ENCODE measurements at places on chromosomes 1 and 21. TPM values are rescaled to one million over a fixed set of nuclear protein-coding genes. Genes with fewer than 3 reads are reported as not detected.
A peak's percentile ranks its signal among the peaks of the same experiment; 100 is the strongest.

Gene RRP1B
- 19.2 TPM for total RNA-seq

Gene FALEC
- not detected for total RNA-seq

Gene PLPP3
- not detected for total RNA-seq

Gene OR10Z1
- total RNA-seq = not detected

Gene PAPPA2
- total RNA-seq = not detected

- peaks cover 44% of the 10 kb centered on the region for H3K4me1 ChIP-seq
- H3K27ac ChIP-seq = no peak overlapping the region
- peaks cover 58% of the 10 kb centered on the region for H3K27me3 ChIP-seq
- DNase-seq = no peak
These were observed 737 bp downstream of the HES4 start for GRCh38 chr1:998995-999724.

- no peak overlapping the region for H3K4me3 ChIP-seq
- H3K36me3 ChIP-seq = no peaks in the 10 kb centered on the region
- H3K27me3 ChIP-seq = no peaks in the 10 kb centered on the region
- no peaks in the 10 kb centered on the region for H3K4me1 ChIP-seq
- DNase-seq = no peak
- H3K27ac ChIP-seq = no peak overlapping the region
These were observed 18.7 kb downstream of the HHIPL2 start for GRCh38 chr1:222529181-222529580.

DNA sequence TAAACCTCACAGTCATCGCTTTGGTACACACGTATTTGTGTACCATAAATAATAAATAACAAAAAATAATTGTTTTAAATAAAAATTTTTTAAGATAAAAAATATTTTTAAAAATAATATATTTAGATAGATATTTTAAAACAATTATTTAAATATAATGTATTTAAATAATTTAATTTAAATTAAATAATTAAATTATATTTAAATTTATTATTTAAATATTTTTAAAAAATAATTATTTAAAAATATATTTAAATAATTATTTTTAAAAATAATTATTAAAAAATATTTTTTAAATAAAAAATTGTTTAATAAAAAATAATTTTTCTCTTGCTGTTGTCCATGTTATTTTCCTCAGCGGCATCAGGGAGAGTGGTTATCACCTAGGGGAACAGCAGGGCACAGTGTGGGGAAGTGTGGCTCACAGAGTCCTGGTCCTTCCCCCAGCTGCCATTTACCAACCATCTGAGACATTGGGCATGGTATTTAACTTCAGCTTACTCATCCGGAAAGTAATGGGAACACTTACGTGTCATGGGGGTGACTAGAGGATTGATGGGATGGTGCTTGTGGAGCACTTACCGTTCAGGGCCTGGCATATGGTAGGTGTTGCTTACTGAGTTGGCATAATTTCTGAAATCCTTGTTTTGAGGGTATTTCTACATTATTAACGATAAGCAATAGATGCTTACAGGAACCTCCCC lies 92.9 kb upstream of the TSPAN2 start:
- H3K27ac ChIP-seq = no peak overlapping the region
- H3K4me3 ChIP-seq = no peak overlapping the region
- no peaks in the 10 kb centered on the region for H3K4me1 ChIP-seq
- H3K27me3 ChIP-seq = no peaks in the 10 kb centered on the region

DNA sequence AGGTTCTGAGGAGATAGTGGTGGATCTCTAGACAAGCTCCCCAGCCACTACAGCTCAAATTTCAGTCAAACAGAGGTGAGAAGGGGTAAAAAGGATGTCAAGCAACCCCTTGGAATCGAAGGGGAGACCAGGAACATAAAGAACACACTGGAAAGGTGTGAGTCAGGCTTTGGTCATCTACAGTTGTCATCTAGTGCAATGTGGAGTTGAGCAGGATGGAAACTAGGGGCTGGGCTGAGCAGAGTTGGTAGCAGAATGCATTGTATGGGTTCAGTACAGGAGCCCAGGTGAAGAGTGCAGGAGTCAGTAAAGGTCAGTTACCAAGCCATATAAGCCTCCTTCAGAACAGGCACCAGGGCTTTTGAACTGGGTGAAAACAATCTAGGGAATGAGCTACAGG lies 52.7 kb upstream of the VAV3 start:
- no peaks in the 10 kb centered on the region for H3K36me3 ChIP-seq
- H3K27ac ChIP-seq = no peak overlapping the region
- no peaks in the 10 kb centered on the region for H3K27me3 ChIP-seq
- no peak overlapping the region for H3K4me3 ChIP-seq
- DNase-seq = no peak
- no peaks in the 10 kb centered on the region for H3K4me1 ChIP-seq

GRCh38 chr1:156438278-156438987 lies 62.1 kb downstream of the MEF2D start:
- no peaks in the 10 kb centered on the region for H3K36me3 ChIP-seq
- no peak overlapping the region for H3K27ac ChIP-seq
- peaks cover 38% of the 10 kb centered on the region for H3K4me1 ChIP-seq
- H3K4me3 ChIP-seq = no peak overlapping the region

DNA sequence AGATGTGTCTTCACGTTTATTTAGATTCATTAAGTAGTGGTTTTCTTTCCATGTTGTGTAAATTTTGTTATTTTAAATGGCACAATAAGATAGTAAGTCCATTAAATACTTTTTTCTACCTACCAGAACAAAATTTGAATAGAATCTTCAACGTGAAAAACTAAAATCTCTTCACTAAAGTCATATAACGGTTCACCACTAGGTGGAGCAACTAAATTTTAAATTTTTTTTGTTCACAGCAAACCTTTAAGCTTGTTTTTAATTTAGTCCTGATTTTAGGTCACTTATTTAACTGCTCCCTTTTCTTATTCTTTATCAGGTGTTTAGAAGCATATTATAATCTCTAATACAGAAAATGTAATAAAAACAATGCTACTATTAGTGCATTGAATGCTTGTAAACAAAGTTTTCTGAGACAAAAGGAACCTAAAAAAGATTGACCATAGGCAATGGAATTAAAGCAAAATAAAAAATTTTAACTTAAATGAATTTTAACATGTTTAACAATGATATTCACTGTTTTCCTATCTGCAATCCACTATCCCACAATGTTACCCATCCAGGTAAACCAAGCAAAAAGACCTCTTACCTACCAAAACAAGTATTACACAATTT lies 28.3 kb upstream of the PKN2 start:
- no peak overlapping the region for H3K4me3 ChIP-seq
- no peaks in the 10 kb centered on the region for H3K36me3 ChIP-seq
- DNase-seq = peak; percentile 60
- H3K4me1 ChIP-seq = no peaks in the 10 kb centered on the region
- no peak overlapping the region for H3K27ac ChIP-seq
- H3K27me3 ChIP-seq = no peaks in the 10 kb centered on the region

DNA sequence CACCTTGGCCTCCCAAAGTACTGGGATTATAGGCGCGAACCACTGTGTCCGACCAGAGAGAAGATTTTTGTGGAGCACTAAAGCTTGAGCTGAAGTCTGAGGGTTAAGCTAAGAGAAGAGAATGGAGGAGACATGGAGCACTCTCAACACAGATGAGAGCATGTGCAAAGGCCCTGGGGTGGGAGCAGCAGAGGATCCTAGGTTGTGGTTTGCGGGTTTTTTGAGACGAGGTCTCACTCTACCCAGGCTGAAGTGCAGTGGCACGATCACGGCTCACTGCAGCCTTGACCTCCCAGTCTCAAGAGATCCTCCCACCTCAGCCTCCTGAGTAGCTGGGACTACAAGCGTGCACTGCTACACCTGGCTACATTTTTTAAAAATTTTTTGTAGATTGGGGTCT lies 30.5 kb downstream of the FBXO2 start:
- no peak overlapping the region for H3K4me3 ChIP-seq
- H3K27ac ChIP-seq = no peak overlapping the region
- no peaks in the 10 kb centered on the region for H3K36me3 ChIP-seq
- no peaks in the 10 kb centered on the region for H3K4me1 ChIP-seq
- H3K27me3 ChIP-seq = peaks cover 5% of the 10 kb centered on the region

DNA sequence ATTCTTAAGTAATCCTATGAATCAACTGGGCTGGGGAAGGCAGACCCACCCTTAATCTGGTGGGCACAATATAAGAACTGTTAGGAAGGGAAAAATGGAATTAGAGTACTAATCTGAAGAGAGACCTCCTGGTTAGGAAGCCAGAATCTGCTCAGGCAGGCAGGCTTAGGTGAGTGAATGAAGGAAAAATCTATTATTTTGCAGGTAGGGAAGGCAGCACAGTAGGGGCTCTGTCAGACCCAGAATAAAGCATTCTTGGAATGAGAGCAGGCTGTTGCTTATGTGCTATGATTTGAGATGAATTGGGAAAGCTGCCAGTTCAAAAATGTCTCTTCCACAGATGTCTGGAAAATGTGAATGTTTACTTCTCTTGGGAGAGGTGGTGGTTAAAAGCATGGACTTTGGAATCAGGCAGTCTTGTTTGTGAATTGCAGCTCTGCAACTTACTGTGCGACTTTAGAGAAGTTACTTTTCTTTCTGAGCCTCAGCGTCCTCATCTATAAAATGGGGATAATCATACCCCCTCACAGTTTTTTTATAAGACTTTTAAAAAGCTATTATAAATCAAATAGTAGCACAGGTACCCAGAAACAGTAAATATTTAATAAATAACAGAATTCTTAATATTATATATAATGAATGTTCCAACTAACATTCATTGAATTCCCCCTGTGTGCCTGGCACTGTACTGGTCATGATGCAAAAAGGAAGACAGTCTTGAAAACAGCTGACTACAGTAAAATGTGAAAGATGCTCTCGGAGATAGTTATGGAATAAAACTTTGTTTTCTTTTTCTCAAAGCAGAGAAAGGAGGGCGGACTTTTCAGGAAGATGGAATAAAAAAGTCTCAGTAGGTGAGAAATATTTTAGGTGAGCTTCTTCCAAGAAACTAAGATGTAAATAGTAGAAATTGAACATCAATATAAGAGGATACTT lies 15.3 kb upstream of the ZNF644 start:
- H3K27ac ChIP-seq = no peak overlapping the region
- DNase-seq = no peak

- H3K4me1 ChIP-seq = no peaks in the 10 kb centered on the region
- DNase-seq = no peak
- no peak overlapping the region for H3K27ac ChIP-seq
- H3K36me3 ChIP-seq = no peaks in the 10 kb centered on the region
These were observed 132.8 kb downstream of the TNFSF18 start for GRCh38 chr1:172917972-172918371.

- DNase-seq = no peak
- H3K4me1 ChIP-seq = no peaks in the 10 kb centered on the region
- H3K36me3 ChIP-seq = no peaks in the 10 kb centered on the region
- no peak overlapping the region for H3K27ac ChIP-seq
These were observed 78.7 kb upstream of the COG2 start for GRCh38 chr1:230563591-230563990.

GRCh38 chr1:233390842-233391737 lies 63.6 kb downstream of the MAP3K21 start:
- H3K4me3 ChIP-seq = no peak overlapping the region
- no peaks in the 10 kb centered on the region for H3K36me3 ChIP-seq
- H3K4me1 ChIP-seq = no peaks in the 10 kb centered on the region
- no peak for DNase-seq
- no peak overlapping the region for H3K27ac ChIP-seq

DNA sequence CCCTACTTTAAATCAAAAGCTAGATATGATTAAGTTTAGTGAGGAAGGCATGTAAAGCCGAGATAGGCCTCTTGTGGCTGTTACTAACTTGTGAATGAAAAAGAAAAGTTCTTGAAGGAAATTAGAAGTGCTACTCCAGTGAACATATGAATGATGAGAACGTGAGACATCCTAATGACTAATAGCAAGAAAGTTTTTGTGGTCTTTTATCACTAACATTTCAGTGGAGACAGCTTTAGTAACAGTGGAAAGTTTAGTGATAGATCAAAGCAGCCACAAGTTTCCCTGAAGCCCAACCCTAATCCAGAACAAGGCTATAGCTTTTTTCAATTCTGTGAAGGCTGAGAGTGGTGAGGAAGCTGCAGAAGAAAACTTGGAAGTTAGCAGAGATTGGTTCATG lies 73.6 kb upstream of the LRRC8B start:
- no peak overlapping the region for H3K27ac ChIP-seq
- H3K4me3 ChIP-seq = no peak overlapping the region
- no peaks in the 10 kb centered on the region for H3K36me3 ChIP-seq
- no peak for DNase-seq
- H3K4me1 ChIP-seq = no peaks in the 10 kb centered on the region

GRCh38 chr1:183313063-183313462 lies 105.1 kb downstream of the NMNAT2 start:
- DNase-seq = no peak
- no peaks in the 10 kb centered on the region for H3K4me1 ChIP-seq
- H3K4me3 ChIP-seq = no peak overlapping the region
- H3K27me3 ChIP-seq = no peaks in the 10 kb centered on the region

- peaks cover 22% of the 10 kb centered on the region for H3K4me1 ChIP-seq
- no peak overlapping the region for H3K4me3 ChIP-seq
- no peak for DNase-seq
- no peaks in the 10 kb centered on the region for H3K36me3 ChIP-seq
These were observed 4.2 kb upstream of the BCL10 start for GRCh38 chr1:85280636-85281035.

GRCh38 chr1:31531177-31531999 lies 44.9 kb upstream of the TINAGL1 start:
- H3K27ac ChIP-seq = no peak overlapping the region
- peaks cover 8% of the 10 kb centered on the region for H3K27me3 ChIP-seq
- H3K4me3 ChIP-seq = no peak overlapping the region
- H3K4me1 ChIP-seq = peaks cover 10% of the 10 kb centered on the region
- DNase-seq = no peak
- no peaks in the 10 kb centered on the region for H3K36me3 ChIP-seq

DNA sequence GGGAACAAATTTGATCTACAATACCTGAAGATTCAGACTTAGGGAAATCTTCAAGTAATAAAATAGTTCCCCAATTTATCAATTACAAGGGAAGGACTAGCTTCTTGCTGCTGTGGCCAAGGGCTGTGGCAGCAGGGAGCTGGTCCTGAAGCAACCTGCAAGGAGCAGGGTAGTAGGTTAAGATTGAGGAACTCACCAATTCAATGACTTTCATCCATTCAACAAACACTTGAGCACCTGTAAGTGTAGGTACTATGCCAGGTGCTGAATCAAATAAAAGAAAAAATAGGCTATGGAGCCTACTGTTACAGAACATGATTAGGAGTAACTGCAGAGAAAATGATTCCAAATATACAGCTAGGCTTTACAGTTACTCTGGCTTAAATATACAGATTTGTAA lies 64.2 kb upstream of the RBM34 start:
- no peaks in the 10 kb centered on the region for H3K27me3 ChIP-seq
- H3K36me3 ChIP-seq = peaks cover 85% of the 10 kb centered on the region
- DNase-seq = no peak
- no peak overlapping the region for H3K27ac ChIP-seq
- H3K4me3 ChIP-seq = no peak overlapping the region
- H3K4me1 ChIP-seq = no peaks in the 10 kb centered on the region

DNA sequence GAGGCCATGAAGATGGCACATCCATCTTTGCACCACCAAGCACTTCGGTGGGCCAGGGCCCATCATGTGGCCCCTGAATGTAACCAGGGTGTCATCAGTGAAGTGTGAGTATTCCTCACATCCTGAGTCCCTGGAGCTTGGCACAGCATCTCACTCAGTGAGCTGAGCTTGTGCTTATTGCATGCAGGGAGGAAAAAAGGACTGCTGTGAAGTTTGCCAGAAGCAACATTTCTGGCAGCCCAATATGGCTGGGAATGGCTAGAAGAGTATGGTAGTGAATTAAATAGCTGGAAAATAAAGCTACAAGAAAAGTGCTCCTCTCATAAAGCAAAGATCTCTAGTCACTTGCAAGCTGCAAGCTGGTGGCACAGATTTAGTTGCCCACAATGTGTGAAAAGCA lies 109.3 kb downstream of the TNFSF18 start:
- DNase-seq = no peak
- H3K27me3 ChIP-seq = no peaks in the 10 kb centered on the region
- no peaks in the 10 kb centered on the region for H3K4me1 ChIP-seq
- H3K4me3 ChIP-seq = no peak overlapping the region
- H3K36me3 ChIP-seq = no peaks in the 10 kb centered on the region
- H3K27ac ChIP-seq = no peak overlapping the region

Data from CD4-positive, alpha-beta T cell (primary cell).